Activated T-helper 1 cell treated with anti-CD3 and anti-CD28 coated beads, Interleukin-12 subunit alpha, Interleukin-12 subunit beta, Interleukin-2, Interleukin-4 antibody, amounts not matched to agents 30 ng/mL and 10 ng/mL and 1 ng/mL, durations not matched to agents 14 hours and 24 hours and 36 hours (primary cell): ENCODE measurements at places on chromosomes 6 and 20.
A peak's percentile ranks its signal among the peaks of the same experiment; 100 is the strongest.

- H3K4me1 ChIP-seq: peaks cover 7% of the 10 kb centered on the region
- H3K27ac ChIP-seq: no peak overlapping the region
- no peak for DNase-seq
- H3K4me3 ChIP-seq: no peak overlapping the region
- H3K36me3 ChIP-seq: no peaks in the 10 kb centered on the region
These were observed 3.1 kb downstream of the FAM210B start for GRCh38 chr20:56361900-56362299.

GRCh38 chr20:43448748-43449535 lies 8.8 kb upstream of the SRSF6 start:
- H3K36me3 ChIP-seq: no peaks in the 10 kb centered on the region
- no peak overlapping the region for H3K4me3 ChIP-seq
- no peak overlapping the region for H3K27ac ChIP-seq
- peak; percentile 20 for DNase-seq
- H3K4me1 ChIP-seq: peaks cover 3% of the 10 kb centered on the region
- H3K27me3 ChIP-seq: peaks cover 29% of the 10 kb centered on the region

DNA sequence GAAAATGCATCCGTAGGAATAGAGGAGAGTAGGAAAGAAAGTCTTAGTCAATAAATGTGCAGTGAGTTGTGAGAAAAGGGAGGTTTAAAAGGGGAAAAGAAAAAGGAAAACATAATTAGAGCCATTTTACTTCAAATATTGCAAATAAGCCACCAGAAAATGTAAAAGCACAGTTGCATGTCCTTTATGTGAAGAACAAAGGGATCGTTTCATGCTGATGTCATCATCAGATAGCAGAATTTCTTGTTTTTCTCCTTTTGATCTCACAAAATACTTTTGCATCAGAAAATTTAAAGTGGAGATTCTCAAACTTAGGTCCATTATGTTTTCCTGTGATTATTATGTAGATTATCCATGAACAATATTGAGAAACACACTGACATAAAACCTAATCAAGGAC lies 166.7 kb downstream of the HAO1 start:
- no peak overlapping the region for H3K27ac ChIP-seq
- DNase-seq: no peak
- H3K27me3 ChIP-seq: peaks cover 2% of the 10 kb centered on the region
- peaks cover 6% of the 10 kb centered on the region for H3K4me1 ChIP-seq
- H3K36me3 ChIP-seq: peaks cover 2% of the 10 kb centered on the region

DNA sequence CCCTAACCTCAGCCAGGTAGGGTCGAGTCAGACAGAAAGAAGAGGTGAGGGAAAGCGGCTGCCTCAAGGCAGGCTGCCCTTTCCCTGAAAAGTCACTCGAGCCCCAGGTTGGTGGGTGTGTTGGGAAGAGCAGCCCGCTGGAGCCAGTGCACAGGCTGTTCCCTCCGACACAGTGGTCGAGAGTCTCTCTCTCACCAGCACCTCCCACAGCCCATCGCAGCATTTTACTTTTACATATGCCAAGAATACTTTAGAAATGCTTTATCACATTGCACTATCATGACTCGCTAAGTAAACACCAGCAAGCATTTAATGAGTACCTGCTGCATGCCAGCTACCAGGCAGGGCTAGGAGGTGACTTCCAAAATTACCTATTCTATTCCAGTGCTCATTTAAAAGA lies 1.7 kb downstream of the PRPH2 start:
- H3K36me3 ChIP-seq: peaks cover under 1% of the 10 kb centered on the region
- no peak overlapping the region for H3K4me3 ChIP-seq
- H3K4me1 ChIP-seq: peaks cover under 1% of the 10 kb centered on the region

- peaks cover 19% of the 10 kb centered on the region for H3K36me3 ChIP-seq
- H3K4me3 ChIP-seq: no peak overlapping the region
- DNase-seq: peak; percentile 37
- H3K27ac ChIP-seq: no peak overlapping the region
- no peaks in the 10 kb centered on the region for H3K27me3 ChIP-seq
These were observed 21.0 kb downstream of the SRSF3 start for GRCh38 chr6:36615018-36615761.

DNA sequence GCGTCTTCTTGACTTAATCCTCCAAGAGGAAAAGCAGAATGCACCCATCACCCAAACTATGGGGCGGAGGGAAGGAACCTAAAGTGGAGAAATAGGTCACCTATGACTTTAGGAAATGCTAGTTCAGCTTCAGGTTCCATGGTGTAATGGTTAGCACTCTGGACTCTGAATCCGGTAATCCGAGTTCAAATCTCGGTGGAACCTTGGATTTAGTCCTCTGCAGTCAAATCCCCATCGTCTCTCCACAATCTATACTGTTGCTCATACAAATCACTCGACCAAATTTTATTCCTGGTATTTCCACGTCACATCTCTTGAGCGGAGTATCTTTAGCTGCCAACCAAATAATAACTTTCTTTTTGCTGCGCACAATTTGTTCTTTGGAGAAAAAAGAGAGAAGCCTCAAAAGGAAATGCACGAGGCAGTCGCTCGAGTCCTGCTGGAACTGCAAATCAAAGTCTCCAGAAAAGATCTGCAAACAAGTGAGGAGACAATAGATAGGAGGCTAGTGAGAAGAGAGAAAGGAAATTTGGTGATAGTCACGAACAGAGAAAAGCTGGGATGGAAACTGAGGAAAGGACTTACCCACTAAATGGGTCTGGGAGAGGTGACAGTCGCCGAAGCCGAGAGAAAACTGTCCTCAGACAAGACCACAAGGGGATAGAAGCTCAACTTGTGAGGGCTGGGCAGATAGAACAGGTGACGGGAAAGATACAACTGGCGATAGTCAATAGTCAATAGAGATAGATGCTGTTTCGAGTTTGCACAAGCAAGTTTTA lies 16.6 kb downstream of the POM121L2 start:
- H3K27ac ChIP-seq: peak overlapping the region; percentile 32
- no peak overlapping the region for H3K4me3 ChIP-seq
- H3K27me3 ChIP-seq: peaks cover 54% of the 10 kb centered on the region
- H3K36me3 ChIP-seq: no peaks in the 10 kb centered on the region
- DNase-seq: no peak

GRCh38 chr20:43839793-43840199 lies 74.9 kb upstream of the TOX2 start:
- H3K4me1 ChIP-seq: peaks cover 52% of the 10 kb centered on the region
- H3K27ac ChIP-seq: peak overlapping the region; percentile 85
- H3K4me3 ChIP-seq: peak overlapping the region; percentile 67
- H3K27me3 ChIP-seq: peaks cover 7% of the 10 kb centered on the region

DNA sequence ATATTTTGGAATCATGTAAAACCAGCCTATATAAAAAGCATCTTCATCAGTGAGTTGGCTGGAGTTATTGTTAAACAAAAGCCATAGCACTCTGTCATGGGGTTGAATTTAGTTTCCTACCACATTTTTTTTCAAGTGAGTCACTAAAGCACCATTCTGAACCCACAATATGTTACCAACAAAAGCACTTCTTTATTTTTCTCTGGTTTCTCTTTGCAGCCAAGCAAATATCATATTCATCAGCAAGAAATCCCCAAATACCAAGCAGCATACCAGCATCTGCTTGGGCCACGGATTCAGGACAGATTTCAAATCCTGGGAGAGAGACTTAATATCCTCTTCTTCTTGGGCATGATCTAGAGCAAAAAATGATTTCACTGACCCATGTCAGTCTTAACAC lies 441.4 kb downstream of the BCKDHB start:
- DNase-seq: no peak
- peak overlapping the region; percentile 28 for H3K27ac ChIP-seq
- peaks cover 2% of the 10 kb centered on the region for H3K27me3 ChIP-seq
- H3K4me3 ChIP-seq: no peak overlapping the region
- H3K4me1 ChIP-seq: peaks cover 29% of the 10 kb centered on the region
